Uterus (tissue), 4 donors: ENCODE measurements at places on chromosomes 7 and 10. TPM values are rescaled to one million over a fixed set of nuclear protein-coding genes. Genes with fewer than 3 reads are reported as not detected.
A peak's percentile ranks its signal among the peaks of the same experiment; 100 is the strongest.

TMED4 gene
- 37.9 TPM for total RNA-seq

SFXN3 gene
- total RNA-seq: 75.9 TPM

ITIH2 gene
- total RNA-seq: not detected

NOS3 gene
- total RNA-seq: 6.6 TPM

DRGX gene
- total RNA-seq: not detected

GRK5 gene
- total RNA-seq: 15.6 TPM

HECTD2 gene
- total RNA-seq: 65.7 TPM

SCIN gene
- 3.2 TPM for total RNA-seq

SEC61G gene
- total RNA-seq: 530 TPM

PAX2 gene
- total RNA-seq: not detected

FGFR2 gene
- 159 TPM for total RNA-seq

CCDC172 gene
- not detected for total RNA-seq

RNF32 gene
- not detected for total RNA-seq

- DNase-seq: no peak
- H3K4me1 ChIP-seq: no peaks in the 10 kb centered on the region
- no peaks in the 10 kb centered on the region for H3K36me3 ChIP-seq
- H3K4me3 ChIP-seq: no peak overlapping the region
Observed at GRCh38 chr10:4012848-4013247, 227.8 kb upstream of the KLF6 start.

GRCh38 chr7:1235501-1236131 is 2.9 kb downstream of the UNCX start:
- no peak overlapping the region for H3K4me3 ChIP-seq
- no peaks in the 10 kb centered on the region for H3K36me3 ChIP-seq
- DNase-seq: no peak
- H3K27ac ChIP-seq: no peak overlapping the region
- H3K27me3 ChIP-seq: peaks cover 72% of the 10 kb centered on the region
- H3K4me1 ChIP-seq: peaks cover 13% of the 10 kb centered on the region

GRCh38 chr7:130069179-130069977 is 956 bp upstream of the KLHDC10 start:
- peak overlapping the region; percentile 85 for H3K27ac ChIP-seq
- H3K27me3 ChIP-seq: no peaks in the 10 kb centered on the region
- DNase-seq: no peak

DNA sequence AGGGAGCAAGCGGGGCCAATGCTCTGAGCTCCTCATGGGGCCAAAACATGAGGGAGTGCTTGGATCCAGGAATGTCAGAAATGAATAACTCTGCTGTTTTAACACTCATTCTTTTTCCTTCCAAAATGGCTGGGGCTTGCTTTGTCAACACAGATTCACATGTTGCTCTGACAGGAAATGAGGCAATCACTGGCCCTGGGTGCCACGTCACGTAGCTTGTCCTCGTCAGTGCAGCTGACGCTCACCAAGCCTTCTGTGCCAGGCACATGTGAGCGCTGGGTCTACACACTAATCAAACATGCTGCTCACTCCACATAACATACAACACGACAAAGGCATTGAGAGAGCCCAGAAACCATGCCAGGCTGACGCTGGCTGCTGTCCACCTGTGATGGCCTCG is 198.9 kb downstream of the WDR37 start:
- H3K4me3 ChIP-seq: no peak overlapping the region
- no peak for DNase-seq
- no peak overlapping the region for H3K27ac ChIP-seq
- no peaks in the 10 kb centered on the region for H3K36me3 ChIP-seq
- no peaks in the 10 kb centered on the region for H3K4me1 ChIP-seq
- H3K27me3 ChIP-seq: no peaks in the 10 kb centered on the region

- H3K4me3 ChIP-seq: no peak overlapping the region
- no peak for DNase-seq
- H3K27me3 ChIP-seq: no peaks in the 10 kb centered on the region
- H3K4me1 ChIP-seq: no peaks in the 10 kb centered on the region
Observed at GRCh38 chr7:84949067-84949466, 237.8 kb downstream of the SEMA3D start.

- H3K27ac ChIP-seq: no peak overlapping the region
- no peaks in the 10 kb centered on the region for H3K27me3 ChIP-seq
- H3K4me1 ChIP-seq: no peaks in the 10 kb centered on the region
- no peaks in the 10 kb centered on the region for H3K36me3 ChIP-seq
- DNase-seq: no peak
Observed at GRCh38 chr7:106848851-106849442, 16.1 kb upstream of the PIK3CG start.

DNA sequence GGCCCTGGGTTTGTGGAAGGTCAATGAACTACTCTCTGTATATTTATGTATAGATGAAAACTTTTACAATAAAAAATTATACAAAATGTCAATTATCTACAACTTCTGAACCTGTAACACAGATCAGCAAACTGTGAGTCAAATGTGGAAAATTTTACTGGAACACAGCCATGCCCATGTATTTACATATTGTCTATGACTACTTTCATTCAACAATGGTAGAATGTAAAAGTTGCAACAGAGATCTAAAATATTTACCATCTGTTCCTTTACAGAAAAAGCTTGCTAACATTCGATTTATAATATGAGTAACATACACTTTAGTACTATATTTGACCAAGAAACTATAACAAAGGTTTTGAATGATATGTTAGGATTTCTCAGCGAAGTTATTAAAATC is 481.6 kb downstream of the PARD3 start:
- no peaks in the 10 kb centered on the region for H3K27me3 ChIP-seq
- H3K36me3 ChIP-seq: no peaks in the 10 kb centered on the region
- no peak for DNase-seq
- no peaks in the 10 kb centered on the region for H3K4me1 ChIP-seq
- H3K4me3 ChIP-seq: no peak overlapping the region

DNA sequence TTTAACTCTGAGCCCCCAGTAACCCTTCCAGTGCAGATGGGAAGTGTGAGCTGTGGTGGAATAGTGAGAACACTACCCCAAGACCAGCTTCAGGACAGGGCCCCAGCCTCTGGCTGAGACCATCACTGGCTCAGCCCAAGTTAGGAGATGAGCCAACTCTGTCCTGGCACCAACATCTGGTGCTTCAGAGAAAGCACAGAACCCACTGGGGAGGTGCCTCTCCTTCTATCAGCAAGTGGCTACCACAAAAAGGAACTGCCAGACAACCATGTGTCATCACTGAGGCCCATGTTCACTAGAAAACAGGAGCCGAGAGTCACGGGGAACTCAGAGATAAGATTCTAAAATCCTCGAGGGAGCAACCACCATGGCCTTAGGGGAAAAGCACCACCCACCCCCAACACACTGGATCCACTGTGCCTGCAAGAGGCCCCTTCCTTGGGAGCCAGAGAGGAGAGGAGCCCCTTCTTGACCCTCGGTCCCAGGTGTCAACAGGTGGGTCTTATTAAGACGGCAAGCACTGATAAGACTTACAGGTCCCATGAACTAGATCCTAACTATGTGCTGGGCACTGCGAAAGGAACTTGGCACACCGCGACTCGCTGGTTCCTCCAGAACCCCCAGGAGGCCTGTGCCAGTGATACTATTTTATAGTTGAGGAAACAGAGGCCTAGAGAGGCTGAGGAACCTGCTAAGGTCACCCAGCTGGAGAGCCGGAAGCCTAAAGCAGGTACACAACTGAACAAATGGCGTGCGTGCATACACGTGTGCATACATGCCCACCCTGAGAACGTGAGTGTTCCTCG is 102.7 kb downstream of the FAM53B start:
- peak overlapping the region; percentile 52 for H3K27ac ChIP-seq
- H3K27me3 ChIP-seq: no peaks in the 10 kb centered on the region
- H3K36me3 ChIP-seq: no peaks in the 10 kb centered on the region
- DNase-seq: peak; percentile 70
- H3K4me1 ChIP-seq: peaks cover 30% of the 10 kb centered on the region

- no peak for DNase-seq
- H3K27me3 ChIP-seq: no peaks in the 10 kb centered on the region
- no peaks in the 10 kb centered on the region for H3K4me1 ChIP-seq
- no peak overlapping the region for H3K27ac ChIP-seq
Observed at GRCh38 chr7:140982508-140982907, 32.2 kb downstream of the MRPS33 start.

DNA sequence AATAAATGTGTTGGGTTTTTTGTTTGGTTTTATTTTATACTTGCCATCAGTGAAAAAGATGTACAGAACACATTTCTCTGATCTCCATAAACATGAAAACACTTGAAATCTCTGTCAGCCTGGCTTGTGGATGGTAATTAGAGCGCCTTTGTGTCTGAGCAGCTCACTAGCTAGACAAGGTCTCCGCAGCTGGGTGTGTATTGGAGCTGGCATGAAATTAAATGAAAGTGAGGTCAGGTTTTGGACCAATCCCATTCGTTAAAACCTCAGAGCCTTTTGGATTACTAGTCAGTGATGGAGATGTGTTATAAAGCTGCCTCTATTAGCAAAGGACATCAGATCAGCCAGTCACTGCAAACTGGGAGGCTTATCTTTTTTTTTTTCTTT is 2.7 kb downstream of the FRAT1 start:
- H3K27ac ChIP-seq: no peak overlapping the region
- DNase-seq: no peak
- no peaks in the 10 kb centered on the region for H3K36me3 ChIP-seq

DNA sequence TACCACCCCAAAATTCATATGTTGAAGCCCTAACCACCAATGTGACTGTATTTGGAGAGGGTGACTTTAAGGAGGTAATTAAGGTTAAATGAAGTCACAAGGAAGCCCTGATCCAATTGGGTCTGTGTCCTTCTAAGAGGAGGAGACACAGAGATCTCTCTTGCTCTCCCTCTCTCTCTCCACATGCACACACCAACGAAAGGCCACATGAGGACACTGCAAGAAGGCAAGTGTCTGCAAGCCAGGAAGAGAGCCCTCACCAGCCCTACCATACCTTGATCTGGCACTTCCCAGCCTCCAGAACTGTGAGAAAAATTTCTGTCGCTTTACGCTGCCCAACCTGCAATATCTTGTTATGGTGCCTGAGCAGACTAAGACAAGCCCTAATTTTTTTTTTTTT is 56.0 kb upstream of the NEBL start:
- H3K4me1 ChIP-seq: no peaks in the 10 kb centered on the region
- no peak overlapping the region for H3K4me3 ChIP-seq
- no peak for DNase-seq
- H3K27ac ChIP-seq: no peak overlapping the region
- H3K36me3 ChIP-seq: no peaks in the 10 kb centered on the region

- no peak overlapping the region for H3K4me3 ChIP-seq
- H3K27ac ChIP-seq: peak overlapping the region; percentile 27
- H3K4me1 ChIP-seq: peaks cover 10% of the 10 kb centered on the region
- DNase-seq: peak; percentile 79
Observed at GRCh38 chr10:12710594-12711349, 290.7 kb downstream of the CCDC3 start.

DNA sequence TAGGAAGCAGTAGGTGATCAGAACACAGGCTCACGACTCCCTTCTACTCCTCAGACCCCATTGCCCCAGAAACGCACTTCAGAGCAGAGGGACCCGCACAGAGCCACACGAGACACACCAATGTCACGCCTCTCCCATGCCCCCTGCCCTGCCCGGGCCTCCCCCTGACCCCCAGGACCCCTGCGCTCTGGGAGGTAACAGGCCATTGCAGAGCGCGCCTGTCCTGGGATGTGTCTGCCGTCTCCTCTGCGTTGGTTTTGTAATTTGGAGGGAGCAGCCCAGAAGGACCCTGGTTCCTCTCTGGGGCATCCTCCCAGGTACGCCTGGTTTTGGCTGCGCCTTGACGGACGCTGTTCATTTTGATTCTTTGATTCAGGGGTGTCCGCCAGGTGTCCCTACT is 85.4 kb downstream of the UNCX start:
- no peak for DNase-seq
- no peaks in the 10 kb centered on the region for H3K27me3 ChIP-seq
- no peak overlapping the region for H3K4me3 ChIP-seq
- H3K27ac ChIP-seq: no peak overlapping the region
- no peaks in the 10 kb centered on the region for H3K4me1 ChIP-seq

DNA sequence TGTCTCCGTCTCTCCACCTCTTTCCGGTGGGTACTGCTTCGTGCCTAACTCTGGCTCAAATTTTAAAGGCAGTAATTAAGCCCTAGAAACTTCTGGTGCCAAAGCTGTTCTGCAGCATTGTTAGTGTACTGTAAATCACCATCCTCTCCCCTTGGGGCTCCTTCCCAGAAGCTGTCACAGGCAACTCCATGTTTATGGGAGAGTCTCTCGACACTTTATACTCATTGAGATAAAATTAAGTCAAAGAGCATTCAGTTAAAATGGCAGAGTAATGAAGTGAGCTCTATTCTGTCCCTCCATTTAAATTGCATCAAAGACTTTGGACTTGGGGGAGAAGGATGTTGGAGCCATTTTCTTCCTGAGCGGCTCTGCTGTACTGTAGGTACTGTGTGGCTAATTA is 274.8 kb downstream of the SFMBT2 start:
- no peaks in the 10 kb centered on the region for H3K36me3 ChIP-seq
- H3K4me3 ChIP-seq: no peak overlapping the region
- no peaks in the 10 kb centered on the region for H3K4me1 ChIP-seq
- DNase-seq: no peak

DNA sequence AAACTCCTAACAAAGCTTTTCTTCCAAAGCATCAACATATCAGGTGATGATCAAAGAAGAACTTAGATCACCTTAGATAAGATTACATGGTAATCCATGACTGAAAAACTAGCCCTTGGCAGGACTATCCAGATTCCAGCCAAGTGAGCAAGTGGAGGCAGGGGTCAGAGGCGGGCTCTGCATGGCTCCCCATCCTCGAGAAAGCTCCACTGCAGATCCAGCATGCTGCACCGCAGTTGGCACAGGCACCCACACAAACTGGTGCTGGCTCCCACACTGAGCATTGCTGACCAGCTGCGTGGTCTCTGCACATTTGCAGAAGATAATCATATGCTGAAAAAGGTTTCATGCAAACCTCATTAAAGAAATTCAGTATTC is 10.1 kb downstream of the PSAP start:
- H3K27ac ChIP-seq: peak overlapping the region; percentile 77
- H3K36me3 ChIP-seq: no peaks in the 10 kb centered on the region
- H3K4me3 ChIP-seq: no peak overlapping the region
- peaks cover 9% of the 10 kb centered on the region for H3K4me1 ChIP-seq
- H3K27me3 ChIP-seq: no peaks in the 10 kb centered on the region

DNA sequence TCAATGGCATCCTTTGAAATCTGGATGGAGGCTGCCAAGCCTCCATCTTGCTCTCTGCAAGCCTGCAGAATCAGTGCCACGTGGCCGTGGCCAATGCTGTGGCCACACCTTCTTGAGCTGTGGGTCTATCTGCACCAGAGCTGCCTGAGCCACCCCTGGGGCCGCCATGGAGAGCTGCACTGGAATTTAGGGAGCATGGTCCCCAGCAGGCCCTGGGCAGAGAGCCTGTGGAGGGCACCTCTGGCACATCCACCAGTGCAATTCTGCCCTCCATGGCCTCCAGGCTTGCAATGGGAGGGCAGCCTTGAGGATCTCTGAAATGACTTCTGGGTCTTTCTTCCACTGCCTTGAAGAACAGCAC is 55.6 kb upstream of the NKX6-2 start:
- DNase-seq: no peak
- no peaks in the 10 kb centered on the region for H3K36me3 ChIP-seq
- H3K27me3 ChIP-seq: no peaks in the 10 kb centered on the region
- H3K27ac ChIP-seq: no peak overlapping the region
- no peak overlapping the region for H3K4me3 ChIP-seq
- no peaks in the 10 kb centered on the region for H3K4me1 ChIP-seq

- no peak overlapping the region for H3K4me3 ChIP-seq
- no peaks in the 10 kb centered on the region for H3K36me3 ChIP-seq
- no peak overlapping the region for H3K27ac ChIP-seq
- no peak for DNase-seq
- peaks cover 25% of the 10 kb centered on the region for H3K27me3 ChIP-seq
Observed at GRCh38 chr7:155455132-155455693, 2.7 kb upstream of the EN2 start.
